Bronchial epithelial cell (primary cell): ENCODE measurements at places on chromosomes 4 and X. TPM values are rescaled to one million over a fixed set of nuclear protein-coding genes. Genes with fewer than 3 reads are reported as not detected.

The TRAM1L1 gene
- 0.26 and 0.51 TPM in 2 replicates for total RNA-seq

The H2BW2 gene
- not detected in 2 replicates for total RNA-seq

The CTAG2 gene
- not detected in 2 replicates for total RNA-seq

The PROM1 gene
- total RNA-seq: 0.13 and 0.26 TPM in 2 replicates

The INTS12 gene
- 24.7 and 30.0 TPM in 2 replicates for total RNA-seq

The KIF4A gene
- total RNA-seq: 0.26 and 0.64 TPM in 2 replicates

The VCX3B gene
- total RNA-seq: 0.26 TPM in 2 replicates

The SAP30 gene
- total RNA-seq: 5.9 and 11.1 TPM in 2 replicates
